ENCODE measurements at places on chromosomes 12 and 14.

- DNase-seq, result no peak
Measured at GRCh38 chr12:2126676-2127406, 74.1 kb downstream of the CACNA1C start.

DNA sequence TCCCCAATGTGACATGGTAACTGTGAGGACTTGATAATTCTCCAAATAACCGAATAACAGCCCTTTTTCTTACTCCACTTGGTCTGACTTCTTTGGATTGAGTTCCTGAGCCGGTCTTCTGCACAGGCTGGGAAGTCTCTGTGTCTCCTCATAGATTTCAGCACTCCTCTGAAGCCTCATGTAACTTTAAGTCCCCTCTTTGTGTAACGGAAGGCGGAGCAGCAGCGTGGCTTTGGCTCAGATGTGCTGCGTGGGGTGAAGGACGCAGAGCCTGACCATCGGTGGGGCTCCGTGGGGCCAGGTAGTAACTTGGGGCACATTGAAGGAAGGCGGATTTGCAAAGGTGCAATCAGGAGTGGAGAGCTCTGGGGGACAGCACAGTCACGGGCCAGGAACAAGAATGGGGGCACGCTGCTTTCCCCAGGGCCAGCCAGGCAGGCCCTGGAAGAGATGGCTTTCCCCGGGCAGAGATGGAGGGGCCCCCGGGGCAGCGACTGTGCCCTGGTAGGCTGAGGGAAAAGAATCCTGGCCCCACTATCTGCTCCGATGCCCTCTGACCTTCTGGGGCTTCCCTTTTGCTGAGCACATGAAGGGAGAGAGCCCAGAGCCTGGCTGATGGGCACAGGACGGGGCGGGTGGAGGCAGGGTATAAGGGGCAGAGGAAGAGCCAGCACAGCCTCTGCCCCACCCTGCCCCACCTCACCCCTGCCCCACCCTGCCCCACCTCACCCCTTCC, 56.9 kb downstream of the ADGRD1 start:
- DNase-seq, result no peak

DNA sequence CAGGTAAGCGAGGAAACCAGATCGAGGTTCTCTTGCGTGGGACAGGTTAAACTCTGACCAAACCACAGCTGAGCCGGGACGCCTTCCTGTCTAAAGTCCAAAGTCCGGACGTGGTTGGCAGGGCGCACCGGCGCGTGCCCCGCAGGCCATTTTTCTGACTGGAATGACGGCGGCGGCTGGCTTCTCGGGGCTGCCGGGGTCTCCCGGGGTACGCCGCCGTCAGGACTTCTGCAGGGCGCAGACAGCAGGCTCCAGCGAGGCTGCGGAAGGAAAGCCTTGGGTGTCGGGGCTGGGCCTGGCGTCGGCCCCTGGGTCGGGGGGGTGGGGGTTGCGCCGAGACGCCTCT, 32.8 kb downstream of the MIA2 start:
- peak; percentile 12 for DNase-seq

DNA sequence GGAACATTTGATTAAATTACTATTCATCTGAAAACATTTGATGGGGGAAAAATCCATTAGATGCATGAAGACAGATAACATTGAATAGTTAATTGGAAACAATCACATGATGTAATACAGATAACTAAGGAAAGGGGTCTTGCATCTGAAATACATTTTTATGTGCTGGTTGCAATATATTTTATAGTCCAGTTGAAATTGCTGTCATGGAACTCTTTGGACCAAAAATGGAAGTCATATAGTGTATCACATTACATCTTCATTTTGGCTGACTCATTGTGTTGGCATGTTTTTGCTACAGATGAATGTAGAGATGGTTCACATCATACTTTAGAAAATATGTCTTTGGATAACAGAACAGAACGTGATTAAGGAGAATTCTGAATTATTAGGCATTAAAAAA, 43.0 kb upstream of the GNPNAT1 start:
- no peak for DNase-seq

GRCh38 chr12:3496957-3497356, 6.0 kb downstream of the PRMT8 start:
- DNase-seq, result no peak

DNA sequence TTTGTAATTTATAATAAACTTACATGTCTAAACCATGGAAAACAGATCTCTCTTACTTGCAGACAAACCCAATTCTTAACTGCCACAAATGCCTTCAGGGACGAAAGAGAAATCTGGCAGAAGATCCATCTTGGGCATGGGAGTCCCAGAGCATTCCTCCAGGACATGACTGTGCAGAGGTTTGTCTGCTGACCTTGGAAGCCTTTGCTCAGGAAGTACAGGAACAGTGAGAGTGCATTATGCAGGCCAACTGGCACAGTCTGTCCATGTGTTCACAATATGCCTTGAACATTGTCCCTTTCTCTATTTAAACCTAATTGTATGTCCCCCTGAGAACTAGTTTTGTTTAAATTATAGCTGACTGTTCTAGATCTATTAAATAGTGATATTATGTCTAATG, 467.1 kb downstream of the ATP23 start:
- DNase-seq, result no peak

DNA sequence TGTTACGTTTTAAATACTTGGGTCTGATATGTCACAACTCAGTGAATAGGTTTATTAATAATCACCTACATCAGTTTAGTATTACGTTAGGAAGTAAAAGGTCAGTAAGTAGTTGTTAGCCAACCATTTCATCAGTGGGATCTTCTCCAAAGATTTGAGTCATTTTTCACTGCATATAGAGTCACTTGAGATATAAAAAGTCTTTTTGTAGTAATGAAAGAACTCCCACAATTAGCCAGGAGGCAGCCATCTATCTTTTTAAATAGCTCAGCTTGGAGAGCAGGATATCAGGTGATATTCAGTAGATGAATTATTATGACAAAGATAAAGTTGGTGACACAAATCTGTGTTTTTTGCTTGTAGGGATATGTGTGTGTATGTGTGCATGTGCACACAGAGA, 309.3 kb downstream of the PDZRN4 start:
- no peak for DNase-seq

GRCh38 chr12:84738481-84738972, 174.1 kb downstream of the SLC6A15 start:
- no peak for DNase-seq

DNA sequence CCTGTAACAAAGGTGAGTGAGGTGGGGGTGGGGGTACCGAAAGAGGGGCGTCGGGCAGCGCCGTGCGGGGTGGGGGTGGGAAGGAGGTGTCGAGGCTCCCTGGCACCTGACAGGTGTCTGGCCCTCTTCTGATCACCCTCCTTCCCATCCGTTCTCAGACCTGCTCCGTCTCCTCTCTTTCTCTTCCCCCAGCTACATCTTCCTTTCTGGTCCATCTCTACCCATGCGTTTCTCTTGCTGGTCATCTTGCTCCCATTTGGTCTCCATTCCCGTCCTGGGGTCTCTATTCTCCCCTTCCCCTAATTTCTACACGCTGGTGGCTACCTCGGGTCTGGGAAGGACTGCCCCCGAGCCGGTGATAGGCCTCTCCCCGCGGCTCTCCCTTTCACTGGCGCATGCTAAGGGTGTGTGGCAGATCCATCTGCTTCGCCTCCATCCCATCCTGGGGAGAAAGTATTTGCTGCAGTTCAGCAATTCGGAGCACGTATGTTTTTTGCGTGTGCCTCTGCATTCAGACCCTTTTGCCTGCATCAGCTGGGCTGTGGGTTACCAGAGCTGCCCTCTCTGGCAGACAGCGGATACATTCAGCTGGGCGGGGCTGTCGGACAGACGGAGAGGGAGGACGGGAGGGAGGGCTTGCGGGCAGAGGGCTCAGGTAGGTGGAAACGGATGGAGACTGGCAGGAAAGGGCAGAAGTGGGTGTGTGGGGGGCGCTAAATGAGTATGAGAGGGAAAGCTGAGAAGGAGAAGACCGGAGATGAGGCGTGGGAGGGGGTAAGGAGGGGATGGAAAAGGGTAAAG, 730 bp downstream of the CLSTN3 start:
- no peak for DNase-seq

DNA sequence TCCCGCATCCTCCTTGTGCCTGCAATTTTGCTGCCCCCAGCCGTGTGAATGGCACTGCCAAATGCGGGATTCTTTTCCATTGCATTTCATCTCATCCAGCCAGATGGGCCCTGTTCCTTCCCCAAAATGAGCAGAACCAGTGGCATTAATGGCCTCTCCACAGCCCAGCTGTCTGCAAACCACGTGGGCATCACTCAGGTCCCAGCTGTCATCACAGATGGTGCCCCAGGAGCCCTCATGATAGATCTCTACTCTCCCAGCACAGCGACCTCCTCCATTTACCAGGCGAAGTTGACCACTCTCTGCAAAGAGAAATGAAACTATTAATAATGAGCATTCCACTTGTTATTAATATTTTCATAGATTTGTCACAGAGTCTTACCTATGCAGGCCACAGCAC, 17.1 kb downstream of the CD163 start:
- DNase-seq, result no peak

- DNase-seq, result no peak
Measured at GRCh38 chr14:69313176-69313575, 53.2 kb downstream of the GALNT16 start.

- no peak for DNase-seq
Measured at GRCh38 chr14:69953266-69953915, 74.2 kb downstream of the SMOC1 start.

DNA sequence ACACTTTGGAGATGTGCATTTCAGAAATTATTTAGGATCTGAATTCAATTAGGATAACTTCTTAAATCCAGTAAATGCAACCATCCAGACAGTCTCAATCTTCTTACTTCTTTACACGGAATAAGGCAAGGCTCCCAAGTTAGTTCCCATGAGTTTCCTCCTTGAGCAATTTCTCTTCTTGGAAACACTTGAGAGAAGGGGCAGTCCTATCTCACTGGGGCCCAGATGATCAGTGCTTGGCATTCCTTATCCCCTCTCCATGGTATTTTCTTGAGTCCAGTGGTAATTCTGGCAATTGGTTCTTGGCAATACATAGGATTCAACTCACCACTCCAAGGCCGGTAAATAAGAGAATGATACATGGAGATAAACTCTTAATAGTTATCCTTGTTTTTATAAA, 87.1 kb upstream of the PTHLH start:
- DNase-seq, result no peak

DNA sequence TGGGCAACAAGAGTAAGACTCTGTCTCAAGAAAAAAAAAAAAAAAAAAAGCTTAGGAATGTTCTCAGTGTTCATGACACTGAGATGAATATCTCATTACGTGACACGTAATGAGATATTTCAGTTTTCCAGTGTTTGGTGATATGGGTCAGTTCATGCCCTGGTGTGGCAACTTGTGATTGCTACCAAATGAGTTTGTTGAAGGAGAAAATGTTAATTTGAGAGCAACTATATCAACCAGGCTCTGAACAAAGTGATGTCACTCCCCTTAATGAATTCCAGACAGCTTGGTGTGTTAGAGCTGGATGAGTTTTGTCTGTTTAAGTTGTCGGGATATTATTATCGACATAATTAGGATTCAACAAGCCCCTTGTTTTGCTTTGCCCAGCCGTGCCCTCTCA, 211.7 kb downstream of the DPF3 start:
- DNase-seq, result no peak

DNA sequence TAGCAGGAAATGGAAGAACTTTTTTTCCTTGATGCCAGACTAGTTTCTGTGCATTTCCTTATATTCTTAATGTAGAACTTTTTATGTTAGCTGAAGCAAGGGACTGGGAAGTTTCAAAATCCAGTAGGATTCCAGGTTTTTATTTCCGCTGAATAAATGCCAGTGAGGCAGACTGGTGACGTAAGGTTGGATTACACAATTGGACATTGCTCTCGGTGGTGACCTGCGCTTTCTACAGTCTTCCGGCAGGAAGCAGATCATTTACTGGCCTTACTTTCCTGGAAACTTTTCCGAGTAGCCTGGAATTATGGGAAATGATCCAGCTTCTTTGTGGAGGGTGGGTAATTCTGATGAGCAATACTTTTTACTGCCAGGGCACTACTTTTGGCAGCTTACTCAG, 3.6 kb downstream of the IFT43 start:
- DNase-seq, result no peak

- DNase-seq, result no peak
Measured at GRCh38 chr14:41385797-41386196, 220.9 kb upstream of the LRFN5 start.

DNA sequence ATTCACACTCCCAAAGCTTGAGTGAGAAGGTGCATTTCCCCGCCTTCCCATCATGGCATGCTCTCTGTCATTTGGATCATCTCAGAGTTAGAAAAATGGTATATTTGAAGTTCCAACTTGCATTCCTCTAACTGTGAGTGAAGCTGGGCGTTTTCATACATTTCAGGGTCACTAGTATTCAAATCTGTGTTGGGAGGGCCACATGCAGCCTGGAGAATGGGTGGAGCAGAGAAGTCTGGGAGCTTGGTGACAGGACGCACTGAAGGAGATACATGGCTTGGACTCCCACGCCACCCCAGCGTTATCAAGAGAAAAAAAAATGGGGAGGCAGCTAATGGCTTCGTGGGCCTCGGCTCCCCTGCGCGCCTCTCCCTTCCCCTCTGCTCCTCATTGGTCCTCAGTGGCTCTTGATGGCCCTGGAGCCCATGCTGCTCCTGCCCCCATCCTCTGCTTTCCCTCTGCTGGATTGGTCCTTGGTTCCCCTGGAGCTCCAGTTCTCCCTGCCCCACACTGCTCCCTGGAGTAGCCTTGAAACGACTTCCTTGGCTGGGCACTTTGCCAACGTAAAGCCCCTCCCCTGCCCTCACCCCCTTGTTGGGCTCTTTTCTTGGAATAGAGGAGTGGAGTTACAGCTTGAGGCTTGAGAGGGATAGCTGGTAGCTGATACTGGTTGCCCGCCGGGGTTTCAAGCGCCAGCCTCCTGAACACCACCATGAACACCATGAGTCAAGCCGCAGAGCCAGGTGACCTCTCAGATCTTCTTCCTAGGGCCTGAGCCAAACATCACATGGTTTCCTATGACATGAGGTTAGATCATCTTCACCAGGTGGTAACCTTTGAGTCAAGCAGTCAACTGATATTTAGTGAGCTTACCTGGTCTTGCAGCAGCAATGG, 139.6 kb downstream of the PRKCH start:
- no peak for DNase-seq

- no peak for DNase-seq
Measured at GRCh38 chr12:15717940-15718567, 71.1 kb downstream of the EPS8 start.

GRCh38 chr12:44774815-44775411, 101.2 kb downstream of the NELL2 start:
- DNase-seq, result peak; percentile 45

DNA sequence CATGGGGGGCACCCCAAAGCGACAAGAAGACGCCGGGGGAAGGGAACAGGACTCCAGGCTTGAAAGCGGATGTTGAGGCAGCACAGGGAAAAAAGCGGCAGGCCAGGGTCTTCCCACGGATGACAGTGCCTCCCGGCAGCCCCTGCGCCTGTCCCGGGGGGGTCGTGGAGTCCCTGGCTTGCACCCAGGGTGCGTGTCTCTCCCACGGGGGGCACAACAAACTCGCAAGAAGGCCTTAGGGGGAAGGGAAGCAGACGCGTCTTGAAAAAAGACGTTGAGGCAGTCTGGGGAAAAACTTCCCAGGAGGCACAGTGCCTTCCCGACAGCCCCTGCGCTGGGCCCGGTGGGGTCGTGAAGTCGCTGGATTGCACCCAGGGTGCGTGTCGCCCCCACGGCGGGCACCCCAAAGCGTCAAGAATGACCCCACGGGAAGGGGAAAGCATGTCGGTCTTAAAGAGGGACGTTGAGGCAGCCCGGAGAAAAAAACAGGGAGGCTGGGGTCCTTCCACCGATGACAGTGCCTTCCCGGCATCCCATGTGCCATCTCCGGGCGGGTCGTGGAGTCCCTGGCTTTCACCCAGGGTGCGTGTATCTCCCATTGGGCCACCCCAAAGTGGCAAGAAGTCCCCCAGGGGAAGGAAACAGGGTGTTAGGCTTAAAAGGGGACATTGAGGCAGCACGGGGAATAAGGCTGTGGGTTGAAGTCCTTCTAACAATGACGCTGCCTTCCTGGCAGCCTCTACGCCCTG, 159.9 kb upstream of the ALG10B start:
- DNase-seq, result no peak
